NCI-H748 treated with DMSO at 0.1 percent for 48 hours (cell line): ENCODE measurements at places on chromosomes 2 and 18.
A peak's percentile ranks its signal among the peaks of the same experiment; 100 is the strongest.

GRCh38 chr2:163157411-163157810 lies 318.8 kb upstream of the KCNH7 start:
- DNase-seq = no peak

GRCh38 chr2:7118606-7119131 lies 201.5 kb downstream of the RNF144A start:
- DNase-seq = no peak

DNA sequence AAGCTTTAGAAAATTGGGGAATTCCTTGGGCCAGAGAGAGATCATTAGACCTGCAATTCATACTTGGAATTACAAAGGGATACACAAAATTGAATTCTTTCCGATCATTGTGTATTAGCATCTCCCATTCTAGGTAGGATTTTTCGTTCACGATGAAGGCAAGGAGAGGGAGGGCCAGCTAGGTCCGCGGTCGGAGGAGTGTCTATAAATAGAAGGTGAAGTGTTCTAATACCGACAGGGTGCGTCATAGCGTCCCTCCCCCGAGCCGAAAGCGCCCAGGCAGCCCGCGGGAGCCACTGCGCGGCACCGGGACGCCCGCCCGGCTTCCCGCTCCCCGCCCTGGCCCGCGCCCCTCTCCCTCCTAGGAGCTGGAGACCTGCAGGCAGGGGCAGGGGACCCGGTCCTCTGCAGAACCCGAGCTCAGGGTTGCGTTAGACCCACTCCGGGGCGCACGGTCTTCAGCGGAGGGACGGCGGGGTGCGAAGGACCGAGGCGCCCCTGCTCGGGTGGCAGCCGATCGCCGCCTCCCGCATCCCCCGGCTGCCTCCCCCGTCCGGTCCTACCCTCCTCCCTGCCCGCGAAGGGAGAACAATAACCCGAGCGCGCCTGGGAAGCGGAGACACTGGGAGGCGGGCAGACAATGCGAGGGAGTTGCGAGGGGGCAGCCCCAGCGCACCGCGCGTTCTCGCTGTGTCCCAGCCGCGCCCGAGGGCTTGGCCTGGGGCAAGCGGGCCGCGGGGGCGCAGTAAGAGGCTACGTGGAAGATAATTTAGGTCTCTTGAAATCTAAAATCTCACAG lies 114.2 kb upstream of the SERTAD2 start:
- DNase-seq = peak; percentile 41

GRCh38 chr18:62152844-62153243 lies 34.0 kb downstream of the PIGN start:
- no peak for DNase-seq

DNA sequence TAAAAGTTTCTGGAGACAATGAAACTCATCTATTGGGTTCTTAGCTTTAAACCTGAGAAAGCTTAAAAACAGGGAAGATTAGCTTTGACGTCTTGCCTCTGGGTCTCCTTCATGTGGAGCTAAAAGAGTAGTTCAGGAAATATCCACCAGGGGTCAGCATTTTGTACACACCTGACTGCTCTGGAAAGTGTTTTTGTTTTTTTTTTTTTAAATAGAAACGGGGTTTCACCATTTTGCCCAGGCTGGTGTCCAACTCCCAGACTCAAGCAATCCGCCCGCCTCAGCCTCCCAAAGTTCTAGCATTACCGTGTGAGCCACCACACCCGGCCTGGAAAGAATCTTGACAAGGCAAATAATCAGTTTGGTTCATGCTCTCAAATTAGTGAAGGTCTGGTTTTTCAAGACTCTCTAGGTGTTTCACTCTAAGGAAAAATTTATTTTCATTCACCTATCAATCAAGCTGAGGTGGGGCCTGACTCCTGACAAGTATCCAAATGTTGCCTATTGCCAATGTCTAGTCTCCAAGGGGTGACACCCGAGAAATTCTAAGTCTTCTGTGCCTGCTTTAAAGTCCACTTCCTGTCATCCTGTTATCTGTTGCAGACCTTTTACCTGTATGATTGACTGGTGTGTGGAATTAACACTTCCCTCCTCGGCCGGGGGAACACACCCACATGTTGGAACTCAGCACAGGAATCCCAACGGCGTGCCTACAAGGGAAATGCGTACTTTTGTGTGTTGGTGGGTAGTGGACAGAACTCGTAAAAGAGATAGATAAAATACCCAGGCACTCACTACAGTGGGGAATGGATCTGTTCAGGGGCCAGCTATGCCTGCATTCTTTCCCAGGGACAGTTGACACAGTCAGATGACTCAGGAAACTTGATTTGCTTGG lies 11.3 kb downstream of the IL1RN start:
- DNase-seq = peak; percentile 34

- no peak for DNase-seq
Observed at GRCh38 chr2:11422901-11423435, 43.0 kb downstream of the E2F6 start.

DNA sequence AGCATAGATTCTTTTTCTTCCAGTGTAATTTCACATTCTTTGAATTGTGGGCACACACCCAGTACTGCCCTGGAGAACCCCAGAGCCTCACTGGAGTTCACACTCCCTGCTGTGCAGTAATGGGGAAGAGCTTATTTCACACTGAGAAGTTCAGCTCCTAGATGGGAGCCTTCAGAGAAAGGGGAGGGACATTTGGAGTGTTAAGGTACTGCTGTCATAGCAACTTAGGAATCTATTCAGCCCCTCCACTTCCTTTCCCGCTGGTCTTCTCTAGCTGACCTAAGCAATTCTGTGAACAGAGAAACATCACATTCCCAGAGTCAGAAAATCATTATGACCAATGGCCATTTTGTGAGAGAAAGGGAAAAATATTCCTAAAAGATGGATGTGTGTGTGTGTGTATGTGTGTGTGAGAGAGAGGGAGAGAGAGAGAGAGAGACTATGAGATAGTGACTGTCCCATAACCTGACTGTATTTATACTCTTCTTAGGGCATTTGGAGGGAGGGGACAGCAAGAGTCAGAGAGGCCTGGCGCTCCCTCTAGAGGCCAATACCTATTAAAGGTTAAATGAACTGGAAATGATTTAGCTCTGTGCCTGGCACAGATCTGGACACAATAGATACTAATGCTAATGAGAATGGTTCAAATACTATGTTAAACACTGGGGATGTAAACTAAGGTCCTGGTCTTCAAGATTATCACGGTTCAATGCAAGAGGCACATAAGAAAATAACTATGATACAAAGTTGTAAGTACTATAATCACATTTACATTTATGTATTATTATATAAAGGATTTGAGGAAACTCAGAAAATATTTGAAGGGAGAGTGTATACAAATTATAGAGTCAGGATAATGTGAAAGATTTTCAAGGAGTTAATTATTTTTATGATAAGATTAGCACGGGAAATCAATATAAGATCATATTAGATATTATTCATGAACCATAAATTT lies 41.5 kb upstream of the RPE start:
- DNase-seq = peak; percentile 77

GRCh38 chr2:100554798-100555407 lies 7.9 kb upstream of the PDCL3 start:
- no peak for DNase-seq

DNA sequence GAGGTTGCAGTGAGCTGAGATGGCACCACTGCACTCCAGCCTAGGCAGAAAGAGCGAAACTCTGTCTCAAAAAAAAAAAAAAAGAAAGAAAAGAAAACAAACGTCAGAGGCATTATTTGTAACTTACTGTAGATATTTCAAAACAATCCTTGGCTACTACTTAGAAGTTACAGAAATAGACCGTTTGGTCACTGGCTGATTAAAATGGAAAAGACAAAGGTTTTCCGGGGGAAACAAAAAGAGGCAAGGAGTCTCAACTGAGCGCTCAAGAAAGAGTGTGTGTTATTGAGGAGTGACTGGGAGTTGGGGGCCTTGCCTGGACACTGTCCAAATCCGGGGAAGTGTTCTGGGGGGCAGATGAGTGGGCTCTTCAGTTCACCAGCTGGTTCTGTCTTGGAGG lies 47.6 kb downstream of the TEX44 start:
- no peak for DNase-seq

DNA sequence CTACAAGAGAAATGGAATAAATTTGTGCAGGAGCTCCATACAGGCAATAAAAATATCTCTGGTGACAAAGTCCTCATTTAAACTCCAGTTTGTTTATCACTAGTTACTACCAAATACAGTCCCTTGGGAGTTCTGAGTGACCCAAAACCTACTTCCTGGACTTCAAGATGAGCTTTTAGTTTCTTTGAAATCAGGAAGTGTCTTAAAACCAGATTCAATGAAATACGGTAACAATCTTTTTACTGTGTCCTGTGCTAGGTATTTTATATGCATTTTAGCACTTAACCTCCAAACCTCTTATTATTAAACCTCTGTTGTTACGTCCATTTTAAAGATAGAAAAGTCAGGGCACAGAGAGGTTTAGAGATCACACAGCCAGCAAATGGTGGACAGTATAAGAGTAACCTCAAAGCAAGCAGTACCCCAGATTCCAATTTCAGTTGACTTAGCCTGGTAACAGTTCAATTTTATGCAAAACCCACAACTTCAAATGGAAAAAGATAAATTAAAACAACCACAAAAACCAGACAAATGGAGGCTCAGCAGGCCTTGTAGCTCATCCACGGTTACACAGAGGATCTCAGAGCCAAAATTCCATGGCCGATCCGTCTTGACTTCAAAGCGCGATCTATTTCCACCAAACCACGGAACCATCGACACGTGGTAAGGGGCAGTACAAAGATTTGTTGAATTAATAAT lies 1.3 kb upstream of the KCMF1 start:
- no peak for DNase-seq

GRCh38 chr2:173087214-173087581 lies 11.6 kb downstream of the MAP3K20 start:
- no peak for DNase-seq

- DNase-seq = no peak
Observed at GRCh38 chr18:23342506-23342905, 110.6 kb upstream of the RIOK3 start.

DNA sequence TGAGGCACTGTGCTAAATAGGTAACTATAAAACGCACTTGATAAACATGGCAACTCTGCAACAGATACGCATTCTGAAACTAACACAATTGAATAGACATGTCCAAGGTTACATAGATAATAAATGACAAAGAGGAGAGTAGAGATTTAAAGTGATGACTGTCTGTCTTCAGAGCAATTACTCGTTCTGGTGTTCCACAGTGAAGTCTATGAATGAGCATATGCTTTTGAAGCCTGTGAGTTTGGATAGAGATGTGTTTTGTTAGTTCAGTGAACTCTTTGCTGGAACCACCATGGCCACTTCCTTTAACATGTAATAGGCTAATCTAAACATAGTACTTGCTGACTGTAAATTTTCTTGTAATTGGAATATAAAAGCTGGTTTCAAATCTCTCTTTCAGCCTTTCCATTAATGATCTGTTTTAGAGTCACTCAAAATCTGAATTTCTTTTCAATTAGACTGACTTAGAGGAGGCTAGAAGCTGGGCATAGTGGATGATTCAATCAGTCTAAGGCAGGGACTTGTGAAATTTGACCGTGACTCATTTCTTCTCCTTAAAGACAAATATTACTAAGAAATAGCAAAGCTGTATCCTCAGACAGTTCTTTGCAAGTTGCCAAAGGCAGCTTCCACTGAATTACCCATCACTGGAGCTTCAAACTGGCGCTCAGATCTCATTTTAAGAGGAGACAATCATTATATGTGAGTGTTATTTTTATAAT lies 1130.1 kb upstream of the CELF4 start:
- DNase-seq = no peak

DNA sequence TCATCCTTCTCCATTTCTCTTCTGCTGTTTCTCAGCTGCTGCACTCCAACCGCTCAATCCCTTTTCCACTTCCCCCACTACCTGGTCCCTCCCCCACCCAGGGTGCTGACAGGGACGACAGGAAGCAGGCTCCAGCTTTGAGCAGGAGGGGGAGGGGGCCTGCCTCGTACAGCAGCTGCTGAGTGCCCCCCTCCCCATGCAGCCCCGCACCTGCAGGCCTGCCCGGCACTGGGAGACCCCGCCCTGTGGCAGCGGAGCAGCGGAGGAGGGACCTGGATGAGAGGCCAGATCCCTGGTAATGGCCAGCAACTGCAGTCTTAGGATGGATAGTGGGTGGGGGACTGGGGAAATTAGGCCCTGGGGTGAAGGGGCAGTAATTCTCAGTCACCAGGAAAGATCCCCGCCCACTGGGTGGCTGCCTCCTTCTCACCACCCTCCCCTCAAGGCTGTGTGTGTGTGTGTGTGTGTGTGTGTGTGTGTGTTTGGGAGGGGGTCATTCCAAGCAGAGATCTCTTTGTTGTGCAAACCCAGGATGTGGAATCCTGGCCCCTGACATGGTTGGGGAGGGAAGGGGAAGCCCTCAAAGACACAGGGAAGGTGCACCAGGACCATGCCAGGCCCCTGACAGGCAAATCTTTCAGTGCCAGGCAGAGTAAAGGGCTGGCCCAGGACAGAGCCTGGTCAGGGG lies 6.8 kb upstream of the CRYBA2 start:
- peak; percentile 77 for DNase-seq

DNA sequence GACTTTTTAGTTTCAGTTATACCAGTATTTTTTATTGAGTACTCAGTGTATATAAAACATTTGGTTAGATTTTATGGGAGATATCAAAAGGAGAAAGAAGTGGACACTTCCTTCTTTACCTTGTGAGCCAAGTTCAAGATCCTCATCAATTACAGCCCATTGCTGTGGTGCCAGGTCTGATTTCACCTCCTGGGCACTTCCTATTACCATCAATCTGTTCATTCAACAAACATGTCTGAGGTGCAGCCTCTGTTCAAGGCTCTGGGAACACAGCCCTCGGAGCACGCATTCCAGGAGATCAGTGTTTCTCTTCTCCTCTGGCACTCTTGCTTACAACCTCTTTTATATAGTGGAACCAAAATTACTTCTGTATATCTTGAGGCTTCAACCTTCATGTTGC lies 171.4 kb upstream of the ALPP start:
- DNase-seq = no peak
